PC-3 (cell line): ENCODE measurements at places on chromosomes 2 and 18. TPM values are rescaled to one million over a fixed set of nuclear protein-coding genes. Genes with fewer than 3 reads are reported as not detected.

AGXT gene
- total RNA-seq = not detected in 2 replicates

ROCK1 gene
- 22.2 and 37.0 TPM in 2 replicates for total RNA-seq

L3MBTL4 gene
- 0.47 and 0.63 TPM in 2 replicates for total RNA-seq

ECEL1 gene
- not detected in 2 replicates for total RNA-seq

DAPL1 gene
- total RNA-seq = not detected in 2 replicates

CDH20 gene
- not detected in 2 replicates for total RNA-seq

PCARE gene
- not detected in 2 replicates for total RNA-seq

STPG4 gene
- total RNA-seq = 2.4 TPM in 1 of 2 replicates, not detected in the other

DAW1 gene
- total RNA-seq = 1.0 and 1.5 TPM in 2 replicates

KCNIP3 gene
- total RNA-seq = 13.3 and 19.1 TPM in 2 replicates

TEKT4 gene
- not detected in 2 replicates for total RNA-seq

DPP4 gene
- 14.8 and 23.3 TPM in 2 replicates for total RNA-seq

ALK gene
- total RNA-seq = 0.81 and 0.87 TPM in 2 replicates

HOXD3 gene
- 3.0 and 4.4 TPM in 2 replicates for total RNA-seq

METTL4 gene
- 7.5 and 8.6 TPM in 2 replicates for total RNA-seq

PAX8 gene
- 2.6 and 3.4 TPM in 2 replicates for total RNA-seq

SFT2D3 gene
- 4.2 and 5.4 TPM in 2 replicates for total RNA-seq

CHRNG gene
- not detected in 2 replicates for total RNA-seq

SLC66A2 gene
- 52.8 and 66.9 TPM in 2 replicates for total RNA-seq

CAPN14 gene
- total RNA-seq = 0.35 TPM in 1 of 2 replicates, not detected in the other

TUBA4B gene
- total RNA-seq = not detected in 2 replicates
